Cardiac muscle cell (in vitro differentiated cells and primary cell): ENCODE measurements at places on chromosomes 13 and 19. TPM values are rescaled to one million over a fixed set of nuclear protein-coding genes. Genes with fewer than 3 reads are reported as not detected.

- no peak for DNase-seq
These were observed 8.2 kb upstream of the ZNF77 start for GRCh38 chr19:2952953-2953481.

GRCh38 chr13:113741191-113741668 is 17.8 kb upstream of the TMEM255B start:
- no peak for DNase-seq

DNA sequence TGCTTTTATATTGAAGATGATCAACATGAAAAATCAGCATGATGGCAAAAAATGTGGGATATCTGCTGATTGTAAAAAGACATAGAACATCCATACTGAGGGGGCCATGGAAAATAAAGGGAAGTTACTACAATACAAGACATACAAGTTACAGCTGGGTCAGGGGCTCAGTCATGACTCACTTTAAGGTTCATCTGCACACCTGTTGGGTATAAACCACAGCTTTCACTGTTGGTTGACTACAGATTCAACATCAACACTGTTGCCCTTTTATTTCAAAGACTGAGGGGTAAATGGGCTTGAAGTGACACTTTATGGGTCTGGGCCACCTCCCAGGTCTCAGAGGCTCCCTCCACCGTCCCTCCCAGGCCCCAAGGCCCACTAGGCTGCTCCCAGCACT is 98.1 kb upstream of the IRS2 start:
- DNase-seq = no peak

DNA sequence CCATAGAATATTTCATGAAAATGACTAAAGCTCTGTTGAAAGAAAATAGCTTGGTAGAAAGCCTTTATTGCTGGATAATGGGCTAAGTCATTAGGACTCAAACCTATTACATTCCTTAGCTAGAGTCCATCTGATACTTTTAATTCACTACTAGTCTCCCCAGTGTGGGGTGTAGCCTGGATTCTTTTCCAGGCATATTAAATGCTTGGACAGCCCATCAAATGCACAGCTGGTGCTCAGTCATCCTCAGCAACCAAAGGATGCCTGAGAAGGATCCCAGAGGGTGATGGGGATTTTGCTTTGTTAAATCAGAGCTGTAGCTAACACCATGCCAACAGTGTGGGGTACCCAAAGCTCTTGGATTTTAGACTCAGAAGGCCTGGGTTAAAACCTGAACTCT is 153.5 kb downstream of the DLEU7 start:
- no peak for DNase-seq

Gene FUT2
- not detected in 2 replicates for total RNA-seq

Gene CKM
- total RNA-seq = 406 and 481 TPM in 2 replicates

Gene MYPOP
- 6.8 and 7.3 TPM in 2 replicates for total RNA-seq

DNA sequence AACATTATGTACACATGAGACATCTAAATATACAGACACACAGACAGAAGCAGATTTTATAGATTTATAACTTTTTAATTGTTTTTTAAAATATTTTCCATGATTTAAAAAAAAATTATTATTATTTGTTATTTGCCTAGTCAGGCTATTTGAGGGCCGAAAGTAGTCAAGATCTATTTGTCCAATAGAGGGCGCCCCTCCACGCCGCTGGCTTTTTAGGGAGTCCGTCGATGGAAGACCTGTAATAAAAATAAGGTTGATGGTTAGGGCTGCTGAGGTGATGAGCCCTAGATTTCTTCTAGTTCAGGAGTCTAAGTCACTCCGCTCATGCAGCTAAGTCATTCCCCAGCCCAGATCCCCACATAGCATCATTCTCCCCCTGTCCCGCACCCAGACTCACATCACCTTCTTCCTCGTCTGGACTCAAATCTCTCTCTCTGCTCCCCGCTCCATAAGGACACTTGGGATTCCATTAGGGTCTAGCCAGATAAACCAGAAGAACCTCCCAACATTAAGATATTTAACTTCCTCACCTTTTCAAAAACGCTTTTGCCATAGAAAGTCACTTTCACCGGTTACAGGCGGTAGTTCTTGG is 33.9 kb upstream of the CEACAM21 start:
- DNase-seq = peak; percentile 51

Gene CACNA1A
- 5.1 and 6.8 TPM in 2 replicates for total RNA-seq

DNA sequence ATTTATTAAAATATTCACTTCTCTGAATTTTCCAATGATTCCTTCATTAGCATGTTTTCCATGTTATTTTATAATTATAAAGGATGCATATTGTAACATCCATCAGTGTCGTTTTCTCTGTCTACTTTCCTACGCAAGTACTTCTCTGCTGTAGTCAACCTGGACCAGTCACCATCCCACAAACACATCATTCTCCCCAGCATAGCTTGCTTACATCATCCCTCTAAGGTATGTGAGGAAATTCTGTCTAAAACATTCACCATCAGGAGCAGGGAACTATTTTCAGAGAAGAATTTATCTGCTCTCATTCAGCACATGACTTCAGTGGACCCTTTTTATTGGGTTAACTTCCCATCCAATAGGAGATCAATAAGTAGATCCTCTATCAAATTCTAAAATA is 806.1 kb upstream of the ARGLU1 start:
- DNase-seq = no peak

DNA sequence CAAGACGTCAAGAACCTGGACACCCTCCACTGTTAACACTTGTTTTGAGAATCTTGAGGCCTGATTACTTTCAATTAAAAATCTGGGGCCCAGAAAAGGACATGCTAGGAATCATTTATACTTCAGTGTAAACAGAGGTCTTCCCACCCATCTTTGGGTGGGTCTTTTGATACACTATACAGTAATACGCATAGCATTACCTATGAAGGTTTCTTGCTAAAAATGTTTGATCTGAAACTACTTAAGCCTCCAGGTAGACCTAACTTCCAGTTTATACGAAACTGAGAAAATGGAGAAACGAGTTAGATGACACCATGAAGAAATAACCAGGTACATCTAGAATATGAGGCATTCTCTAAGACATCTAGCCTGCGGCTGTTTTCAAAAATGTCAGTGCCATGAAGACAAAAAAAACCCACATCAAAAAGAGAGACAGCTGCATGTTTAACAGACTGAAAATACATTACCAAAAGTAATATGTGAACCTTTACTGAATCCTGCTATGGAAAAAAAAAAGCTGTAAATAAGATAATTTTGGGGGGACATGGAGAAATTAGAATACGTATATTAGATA is 36.6 kb downstream of the TGDS start:
- no peak for DNase-seq

Gene SMIM44
- total RNA-seq = not detected in 2 replicates

GRCh38 chr13:98173431-98174152 is 3.5 kb downstream of the RNF113B start:
- peak; percentile 85 for DNase-seq

Gene MIR17HG
- 3.4 and 13.1 TPM in 2 replicates for total RNA-seq

Gene CPAMD8
- total RNA-seq = 31.8 and 53.4 TPM in 2 replicates

DNA sequence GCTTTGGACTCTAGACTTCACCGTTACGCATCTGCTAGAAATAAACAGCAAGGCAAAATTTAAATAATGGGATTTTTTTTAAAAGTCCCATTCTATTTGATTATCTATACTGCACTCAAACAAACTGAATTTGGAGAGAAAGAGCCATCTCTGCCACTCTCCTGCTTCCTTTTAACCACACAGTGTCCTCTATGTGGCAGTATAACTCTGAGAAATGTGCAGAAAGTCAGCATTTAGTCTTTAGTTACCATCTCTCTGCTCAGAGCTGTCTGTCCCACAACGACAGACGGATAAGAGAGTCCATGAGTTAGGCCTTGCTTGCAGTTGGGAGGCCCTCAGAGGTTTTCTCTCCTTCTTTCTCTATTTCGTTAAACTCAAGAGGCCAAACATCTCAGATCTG is 21.2 kb downstream of the CCNA1 start:
- peak; percentile 34 for DNase-seq

Gene PDX1
- total RNA-seq = not detected in 2 replicates

GRCh38 chr13:112725346-112726015 is 35.6 kb downstream of the ATP11A start:
- no peak for DNase-seq

GRCh38 chr13:111046590-111047141 is 68.4 kb upstream of the ARHGEF7 start:
- peak; percentile 34 for DNase-seq

Gene ZNF491
- total RNA-seq = 3.9 and 4.4 TPM in 2 replicates

Gene HRC
- 255 and 389 TPM in 2 replicates for total RNA-seq

- peak; percentile 89 for DNase-seq
These were observed 115.5 kb downstream of the CYSLTR2 start for GRCh38 chr13:48769107-48769704.

- DNase-seq = peak; percentile 34
These were observed 5.5 kb upstream of the ZNF175 start for GRCh38 chr19:51565583-51565982.

DNA sequence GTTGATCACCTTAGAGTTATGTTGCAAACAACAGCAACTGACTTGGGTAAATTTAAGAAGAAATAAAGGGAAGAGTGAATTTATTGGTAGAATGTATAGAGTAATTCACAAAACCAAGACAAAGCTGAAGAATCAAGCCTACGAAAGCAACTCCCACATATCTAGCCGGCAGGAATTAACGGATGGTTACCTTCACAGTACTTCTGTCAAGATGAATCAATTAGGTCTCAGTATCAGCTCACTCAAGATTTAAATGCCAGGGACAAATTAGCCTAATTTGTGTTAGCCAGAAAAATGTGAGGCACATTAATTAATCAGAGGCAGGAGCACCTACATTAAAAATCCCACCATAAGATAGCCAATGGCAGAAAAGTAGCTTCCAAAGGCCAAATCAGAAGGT is 10.7 kb downstream of the KPNA3 start:
- no peak for DNase-seq

DNA sequence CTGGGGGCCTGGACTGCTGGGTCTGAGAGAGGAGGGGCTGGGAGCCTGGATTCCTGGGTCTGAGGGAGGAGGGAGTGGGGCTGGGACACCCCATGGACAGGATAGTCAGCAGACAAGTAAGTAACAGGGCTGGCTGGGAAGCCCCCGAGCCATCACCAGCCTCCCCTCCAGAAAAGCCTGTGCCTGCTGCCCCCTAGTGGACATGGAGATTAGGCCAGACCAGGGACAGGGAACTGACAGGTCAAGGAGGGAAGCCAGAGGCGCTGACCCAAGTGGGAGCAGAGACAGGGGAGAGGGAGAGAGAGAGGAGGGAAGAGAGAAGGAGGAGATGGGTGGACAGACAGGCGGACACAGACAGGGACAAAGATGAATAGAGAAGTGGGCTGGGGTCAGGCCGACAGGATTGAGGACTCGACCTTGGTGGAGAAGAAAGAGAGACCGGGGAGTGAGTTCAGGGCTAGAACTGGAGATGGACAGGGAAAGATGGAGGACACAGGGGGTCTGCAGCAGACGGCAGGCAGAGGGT is 6.7 kb upstream of the ERFL start:
- DNase-seq = peak; percentile 78

GRCh38 chr13:35993686-35994085 is 137.5 kb downstream of the DCLK1 start:
- DNase-seq = no peak

Gene KLK8
- not detected in 2 replicates for total RNA-seq

- DNase-seq = no peak
These were observed 20.1 kb downstream of the N4BP2L1 start for GRCh38 chr13:32407854-32408253.

GRCh38 chr13:51848674-51849073 is 3.7 kb upstream of the TMEM272 start:
- DNase-seq = no peak

Gene ZSCAN1
- total RNA-seq = 31.9 and 38.4 TPM in 2 replicates

DNA sequence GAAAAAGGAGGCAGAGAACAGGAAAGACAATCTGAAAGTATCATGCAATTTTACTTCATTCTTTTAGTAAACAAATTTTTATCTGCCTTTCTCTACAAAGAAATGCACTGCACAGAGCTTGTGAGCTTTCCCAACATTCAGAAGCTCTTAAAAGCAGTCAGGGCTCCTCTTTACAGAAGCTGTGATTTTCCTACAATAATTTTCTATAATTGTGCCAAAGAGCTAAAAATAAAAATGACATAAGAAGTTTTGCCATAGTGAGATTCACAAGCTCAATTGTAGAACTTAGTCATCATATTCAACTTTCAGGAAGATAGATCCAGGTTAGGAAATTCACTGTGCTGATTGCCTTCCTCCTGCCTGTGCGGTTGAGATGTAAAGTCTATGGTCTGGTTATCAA is 341.4 kb downstream of the PCDH9 start:
- no peak for DNase-seq

GRCh38 chr19:19260417-19261214 is 12.5 kb downstream of the TM6SF2 start:
- no peak for DNase-seq

Gene ADGRE2
- total RNA-seq = 0.09 TPM in 1 of 2 replicates, not detected in the other

- no peak for DNase-seq
These were observed 70.3 kb upstream of the MCF2L start for GRCh38 chr13:112898621-112899280.

DNA sequence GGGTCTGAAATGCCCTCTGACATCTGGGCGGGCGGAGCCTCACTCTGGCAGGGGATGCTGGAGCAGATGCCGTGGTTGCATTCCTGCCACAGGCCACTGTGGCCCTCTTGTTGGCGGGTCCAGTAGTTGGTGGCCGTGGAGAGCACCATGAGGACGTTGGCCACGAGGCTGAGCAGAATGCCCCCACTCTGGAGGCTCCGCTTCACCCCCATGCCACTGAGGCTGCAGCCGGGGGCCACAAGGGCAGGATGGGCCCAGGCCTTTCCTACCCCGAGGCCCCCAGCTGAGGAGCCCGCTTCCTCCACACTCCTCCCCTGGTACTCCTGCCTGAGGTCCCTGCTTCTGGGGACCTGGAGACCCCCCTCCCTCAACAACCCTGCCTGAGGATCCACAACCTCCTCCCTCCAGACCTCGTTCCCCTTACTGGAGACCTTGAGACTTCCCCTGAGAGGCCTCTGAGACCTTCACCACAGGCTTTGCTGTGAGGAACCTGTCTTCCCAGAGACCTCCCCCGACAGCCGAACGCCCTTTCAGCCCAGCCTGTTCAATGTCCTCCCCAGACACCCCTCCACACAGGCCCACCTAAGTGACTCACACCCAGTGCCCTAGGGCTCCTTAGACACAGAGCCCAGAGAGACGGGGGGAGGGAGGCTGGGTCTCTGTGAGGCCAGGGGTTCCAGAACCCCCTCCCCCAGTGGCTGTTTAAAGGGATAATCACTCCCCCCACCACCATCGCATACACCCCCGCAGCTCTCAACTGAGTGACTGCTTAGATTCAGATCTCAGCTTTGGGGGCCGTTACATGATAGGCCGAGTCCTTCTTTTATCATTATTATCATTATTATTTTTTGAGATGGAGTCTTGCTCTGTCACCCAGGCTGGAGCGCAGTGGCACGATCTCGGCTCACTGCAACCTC is at the start of gene CLDND2:
Gene CLDND2 (minus strand): TSS at position 638 of the 917 bp plus-strand sequence. CDS start 426 bp downstream, at position 212.
- no peak for DNase-seq

Gene S1PR2
- total RNA-seq = 5.7 and 7.7 TPM in 2 replicates

Gene ZNF497
- 5.9 and 7.6 TPM in 2 replicates for total RNA-seq

Gene CGB3
- total RNA-seq = not detected in 2 replicates
